AG09319 (cell line): ENCODE measurements at places on chromosomes 3 and 15.

GRCh38 chr3:14230729-14231128 lies 52.1 kb downstream of the LSM3 start:
- DNase-seq, result no peak

- no peak for DNase-seq
Measured at GRCh38 chr3:107676469-107677309, 153.9 kb downstream of the BBX start.

DNA sequence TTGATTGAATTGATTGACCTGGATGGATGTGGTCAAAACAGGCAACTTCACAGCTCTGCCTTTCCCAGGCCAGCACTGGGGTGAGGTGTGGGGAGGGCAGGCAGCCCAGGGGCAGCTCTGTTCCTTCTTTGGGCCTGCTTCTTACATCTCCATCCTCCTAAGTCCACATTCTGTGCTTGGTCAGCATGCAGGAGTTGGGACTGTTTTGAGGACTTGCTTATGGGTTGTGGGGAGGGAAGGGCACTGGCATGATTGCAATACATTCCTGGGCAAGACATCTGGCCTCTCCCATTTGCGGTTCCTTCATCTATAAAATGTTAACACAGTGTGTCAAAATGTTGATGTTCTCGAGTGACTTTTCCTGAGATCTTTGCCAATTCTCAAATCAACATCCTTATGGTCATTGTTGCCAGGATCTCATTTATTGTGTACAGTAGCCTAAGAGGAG lies 84.1 kb downstream of the ST6GAL1 start:
- no peak for DNase-seq

- no peak for DNase-seq
Measured at GRCh38 chr3:142502187-142502985, 54.5 kb upstream of the XRN1 start.

DNA sequence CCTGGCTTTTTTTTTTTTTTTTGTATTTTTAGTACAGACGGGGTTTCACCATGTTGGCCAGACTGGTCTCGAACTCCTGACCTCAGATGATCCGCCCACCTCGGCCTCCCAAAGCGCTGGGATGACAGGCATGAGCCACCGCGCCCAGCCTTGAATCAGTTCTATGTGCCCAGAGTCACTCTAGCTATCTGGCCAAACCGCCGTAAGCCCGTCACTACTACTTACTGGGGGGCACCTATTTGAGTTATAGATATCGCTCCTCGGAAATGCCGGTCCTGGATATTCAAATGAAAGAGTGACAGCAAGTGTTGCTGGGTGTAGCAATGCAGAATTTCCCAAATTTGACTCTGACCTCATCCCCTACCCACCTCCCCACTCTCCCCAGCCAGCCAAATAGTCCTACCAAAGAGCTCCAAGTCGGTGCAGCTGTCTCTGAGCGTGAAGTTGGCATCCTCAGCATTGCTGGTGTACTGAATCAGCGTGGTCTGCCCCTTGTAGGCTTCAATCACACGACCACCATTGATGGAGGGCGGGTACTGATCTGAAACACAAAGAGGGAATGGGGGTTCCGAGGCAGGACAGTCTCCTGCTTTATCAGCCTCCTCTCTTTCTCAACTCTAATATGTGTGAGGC lies 38.1 kb downstream of the MUC20 start:
- DNase-seq, result no peak

GRCh38 chr15:89496155-89497098 lies at the start of gene RHCG:
TSS of gene RHCG (minus strand) at chr15:89496583. CDS start at chr15:89496544, 39 bp downstream.
- DNase-seq, result no peak

DNA sequence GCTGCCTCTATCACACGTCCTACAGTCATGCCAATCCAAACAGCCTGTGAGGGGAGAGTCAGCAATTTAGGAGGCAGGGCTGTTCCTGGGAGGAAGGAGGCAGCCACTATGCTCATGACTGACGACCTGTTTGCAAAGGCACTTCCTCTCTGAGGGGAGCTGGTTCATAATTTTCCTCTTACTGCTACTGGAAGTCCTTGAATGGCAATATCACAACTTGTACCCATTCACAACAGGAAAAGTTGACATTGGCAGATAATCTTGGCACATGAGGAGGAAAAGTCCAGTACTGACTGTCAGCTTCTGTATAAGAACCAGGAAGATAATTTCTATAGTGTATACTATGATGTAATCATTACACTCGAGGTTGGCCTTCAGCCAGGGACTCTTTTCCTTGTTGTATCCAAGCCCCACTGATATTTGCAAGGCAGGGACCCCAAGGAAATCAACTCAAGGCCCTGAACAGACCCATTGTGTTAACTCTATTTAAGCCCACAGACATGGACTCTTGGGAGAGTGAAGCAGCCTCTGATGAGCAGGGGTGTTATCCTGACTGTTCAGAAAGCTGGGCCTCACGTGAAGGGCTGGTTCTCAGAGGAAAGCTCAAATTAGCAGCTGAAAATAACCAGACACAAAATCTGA lies 267.3 kb upstream of the ADAMTS9 start:
- no peak for DNase-seq

DNA sequence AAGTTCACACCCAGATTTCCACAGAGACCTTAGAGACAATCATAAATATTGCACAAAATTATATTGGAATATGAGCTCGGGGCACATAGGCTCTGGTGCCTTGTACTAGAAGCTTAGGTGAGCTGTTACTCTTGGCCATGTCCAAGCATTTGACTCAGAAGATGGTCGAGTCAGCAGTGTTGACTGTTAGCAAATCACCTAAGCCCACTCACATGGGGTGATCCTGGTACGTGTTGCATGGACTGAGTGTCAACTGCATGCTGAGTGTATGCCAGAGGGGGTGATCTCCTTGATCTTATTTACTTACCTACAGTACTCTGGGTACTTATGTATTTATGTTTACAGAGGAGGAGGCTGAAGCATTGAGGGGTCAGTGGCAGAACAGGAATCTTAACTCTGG lies 14.0 kb downstream of the SMAD3 start:
- DNase-seq, result no peak

DNA sequence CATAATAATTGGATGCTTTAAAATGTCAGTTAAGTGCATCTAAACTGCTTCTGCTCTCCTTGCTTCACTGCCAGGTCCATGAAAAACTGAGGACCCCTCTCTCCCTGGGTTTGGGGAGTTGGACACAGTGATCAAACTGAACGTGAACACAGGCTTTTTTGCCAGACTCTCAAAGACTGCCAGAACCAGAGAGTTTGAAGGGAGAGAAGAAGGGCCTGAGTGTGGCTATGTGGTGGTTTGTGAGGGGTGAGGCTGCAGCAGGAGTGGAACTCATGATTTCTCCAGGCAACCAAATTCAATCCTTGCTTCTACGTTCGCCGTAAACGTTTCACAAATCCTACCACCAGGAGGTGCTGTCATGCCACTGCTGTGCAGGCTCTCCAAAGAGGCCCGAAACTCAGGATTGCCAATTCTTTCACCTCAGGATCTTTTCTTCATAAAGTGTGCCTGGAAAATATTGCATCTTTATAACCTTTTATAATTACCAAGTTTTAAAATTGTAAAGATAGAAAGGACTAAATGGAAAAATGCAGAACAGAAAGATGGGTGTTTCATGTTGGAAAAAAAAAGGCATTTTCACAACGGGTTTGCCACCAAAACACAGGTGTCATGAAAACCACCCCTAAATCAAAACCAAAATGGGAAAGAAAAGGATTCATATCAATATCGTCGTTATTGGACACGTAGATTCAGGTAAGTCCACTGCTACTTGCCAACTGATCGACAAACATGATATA lies 19.7 kb downstream of the TM4SF4 start:
- DNase-seq, result no peak

DNA sequence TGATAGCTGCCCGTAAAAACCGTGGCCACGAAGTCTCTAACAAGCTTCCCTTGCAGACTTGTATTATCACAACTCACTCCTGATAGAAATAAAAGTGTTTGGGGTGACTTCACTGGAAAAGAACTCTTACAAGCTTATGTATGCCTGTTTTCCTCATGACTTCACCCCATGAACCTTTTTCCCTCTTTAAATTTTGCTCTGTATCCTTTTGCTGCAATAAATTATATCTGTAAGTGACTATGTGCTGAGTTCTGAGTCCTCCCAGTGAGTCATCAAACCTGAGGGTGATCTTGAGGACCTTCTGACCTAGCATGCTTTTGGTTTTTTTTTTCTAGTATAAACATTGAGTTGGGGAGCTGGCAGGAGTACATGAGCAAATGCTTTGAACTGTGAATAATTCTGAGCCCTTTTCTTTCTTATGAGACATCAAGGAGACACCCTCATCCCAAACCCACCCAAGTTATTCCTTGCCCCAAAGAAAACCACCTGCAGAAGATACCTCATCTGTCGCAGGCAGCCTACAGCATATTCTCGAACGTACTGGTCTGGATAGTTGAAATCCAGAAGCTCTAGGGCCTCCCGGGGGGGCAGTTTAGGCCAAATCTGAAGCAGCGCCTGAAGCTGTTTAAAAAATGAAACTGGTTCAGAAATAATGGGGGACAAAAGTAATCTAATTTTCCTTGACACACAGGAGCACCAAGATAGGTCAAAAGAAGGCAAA lies 85.9 kb downstream of the FAIM start:
- DNase-seq, result peak; percentile 58

DNA sequence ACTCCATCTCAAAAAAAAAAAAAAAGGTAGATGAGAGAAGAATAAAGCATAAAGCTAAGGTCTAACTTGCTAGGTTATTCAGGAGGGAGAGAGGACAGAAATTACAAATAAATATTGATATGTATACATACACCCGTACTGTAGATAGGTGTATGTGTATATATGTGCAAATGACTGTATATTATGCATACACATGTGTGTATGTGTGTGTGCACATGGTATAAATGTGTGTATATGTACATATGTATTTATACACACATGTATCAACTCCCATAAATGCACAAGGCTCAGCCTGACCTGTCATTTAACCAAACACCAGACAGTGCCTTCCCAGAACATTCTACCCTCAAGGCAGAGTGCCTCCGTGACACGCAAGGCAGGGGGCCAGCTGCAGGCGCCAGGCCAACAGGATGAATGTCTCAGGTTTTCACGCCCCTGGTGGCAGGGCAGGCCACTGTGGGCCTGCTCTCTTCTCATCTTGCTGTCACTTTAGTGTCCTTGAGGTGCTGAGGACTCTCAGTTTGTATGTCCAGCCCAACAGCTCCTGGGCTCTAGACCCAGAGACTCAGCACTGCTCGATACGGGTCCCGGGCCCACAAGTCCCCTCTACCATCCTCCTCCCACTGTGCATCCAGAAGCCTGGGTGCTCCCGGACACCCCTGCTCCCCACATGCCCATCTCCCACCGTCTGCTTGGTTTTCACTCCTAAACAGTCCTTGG lies 40.4 kb downstream of the TM2D3 start:
- DNase-seq, result no peak

DNA sequence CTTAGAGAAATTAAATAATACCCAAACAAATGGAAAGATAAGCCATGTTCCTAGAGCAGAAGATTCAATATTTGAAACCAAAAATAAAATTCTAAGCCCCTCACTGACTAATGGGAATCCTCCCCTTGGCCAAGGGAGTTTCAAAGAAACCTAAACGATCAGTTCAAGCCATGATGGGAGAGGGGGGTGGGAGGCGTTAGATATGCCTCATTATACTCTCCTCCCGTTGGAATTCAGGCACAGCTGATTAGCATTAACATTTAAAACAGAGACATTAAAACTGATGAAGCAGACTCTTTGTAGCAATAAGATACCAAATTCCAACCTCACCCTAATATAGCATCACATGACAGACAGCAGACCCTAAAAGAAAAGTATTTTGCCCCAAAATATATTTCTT lies 32.9 kb downstream of the OCA2 start:
- no peak for DNase-seq

GRCh38 chr3:8931342-8931741 lies 31.9 kb downstream of the RAD18 start:
- no peak for DNase-seq

DNA sequence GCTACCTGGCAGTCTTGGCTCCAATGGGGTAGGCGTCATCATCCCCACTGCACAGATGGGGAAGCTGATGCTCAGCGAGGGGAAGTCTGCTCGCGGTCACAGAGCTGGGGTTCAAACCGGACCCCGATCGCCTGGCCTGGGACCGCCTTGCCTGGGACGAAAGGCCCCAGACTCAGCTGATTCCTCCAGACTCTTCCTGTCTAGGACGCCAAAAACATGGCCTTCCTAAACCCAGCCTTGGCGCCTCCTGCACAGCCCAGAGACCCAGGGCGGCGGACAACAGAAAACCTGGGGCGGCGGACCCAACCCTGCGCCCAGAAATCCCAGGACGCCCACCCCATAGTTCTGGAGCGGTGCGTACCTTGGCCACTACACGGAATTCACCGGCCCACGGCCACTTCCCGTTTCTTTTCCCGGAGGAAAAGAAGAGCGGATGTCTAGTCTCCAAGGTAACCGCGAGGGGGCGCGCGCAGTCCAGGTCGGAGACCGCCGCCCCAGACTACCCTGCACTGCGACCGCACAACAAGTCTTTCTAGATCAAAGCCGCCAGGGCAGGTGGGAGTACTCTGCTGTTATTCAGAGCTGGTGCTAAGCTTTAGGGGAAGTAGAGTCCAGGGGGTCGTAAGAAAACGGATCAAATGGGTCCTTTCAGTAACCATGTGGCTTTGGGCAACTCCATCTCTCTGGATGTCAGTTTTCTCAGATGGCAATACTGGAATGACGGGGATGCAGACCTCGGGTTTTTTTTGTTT lies 4.9 kb upstream of the IL17RD start:
- DNase-seq, result no peak

- no peak for DNase-seq
Measured at GRCh38 chr3:46200790-46201189, 7.3 kb downstream of the CCR1 start.

- no peak for DNase-seq
Measured at GRCh38 chr15:99474909-99475753, 90.7 kb upstream of the MEF2A start.
